NCI-H1417 treated with DMSO at 0.1 percent for 48 hours (cell line): ENCODE measurements at places on chromosomes 6 and 20.

DNA sequence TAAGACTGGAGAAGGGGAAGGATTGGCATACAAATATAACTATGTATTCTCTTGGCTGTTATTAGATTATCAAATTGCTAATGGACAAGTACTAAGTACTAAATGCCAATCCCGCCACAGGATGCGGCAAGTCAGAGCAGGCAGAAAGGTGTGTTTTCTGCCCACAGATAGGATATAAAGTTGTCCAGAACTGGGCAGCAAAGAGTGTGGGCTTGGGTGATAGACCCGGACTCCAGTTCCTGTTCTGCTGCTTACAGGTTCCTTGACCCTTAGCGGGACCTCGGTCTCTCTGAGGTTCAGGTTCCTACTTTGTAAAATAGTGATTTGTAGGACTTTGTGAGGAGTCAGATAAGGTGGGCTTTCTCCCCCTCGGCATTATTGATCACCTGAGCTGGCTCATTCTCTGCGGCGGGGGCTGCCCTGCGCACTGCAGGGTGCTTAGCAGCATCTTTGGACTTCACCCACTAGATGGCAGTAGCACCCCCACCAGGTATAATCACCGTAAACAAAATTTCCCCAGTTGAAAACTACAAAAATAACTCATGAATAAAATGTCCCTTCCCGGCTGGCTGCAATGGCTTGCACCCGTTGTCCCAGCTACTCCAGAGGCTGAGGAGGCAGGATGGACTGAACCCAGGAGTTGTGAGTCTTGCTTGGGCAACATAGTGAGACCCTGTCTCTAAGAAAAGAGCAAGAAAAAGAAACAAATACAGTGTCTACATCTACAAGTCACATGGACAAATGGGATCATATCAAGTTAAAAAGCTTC, 193.1 kb downstream of the DOK5 start:
- DNase-seq = no peak

DNA sequence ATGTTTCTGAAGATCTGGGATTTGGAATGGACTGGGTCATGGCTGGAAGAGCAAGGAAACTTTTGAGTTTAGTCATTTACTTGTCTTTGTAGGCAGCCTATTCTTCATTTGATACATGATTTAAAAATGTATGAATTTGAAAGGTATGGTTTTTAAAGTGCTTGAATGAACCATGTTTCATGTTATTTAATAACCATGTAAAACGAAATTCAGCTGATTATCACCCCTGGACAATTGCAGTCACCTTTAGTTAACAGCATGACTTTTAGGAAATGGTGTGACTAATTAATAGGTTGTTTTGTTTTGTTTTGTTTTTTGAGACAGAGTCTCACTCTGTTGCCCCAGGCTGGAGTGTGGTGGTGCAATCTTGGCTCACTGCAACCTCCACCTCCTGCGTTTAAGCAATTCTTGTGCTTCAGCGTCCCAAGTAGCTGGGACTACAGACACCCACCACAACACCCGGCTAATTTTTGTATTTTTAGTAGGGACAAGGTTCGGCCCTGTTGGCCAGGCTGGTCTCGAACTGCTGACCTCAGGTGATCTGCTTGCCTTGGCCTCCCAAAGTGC, 2.1 kb downstream of the STX11 start:
- no peak for DNase-seq

- DNase-seq = no peak
These were observed 151.8 kb downstream of the THEMIS start for GRCh38 chr6:127749095-127749494.

GRCh38 chr20:61424628-61425420, 172.8 kb downstream of the CDH4 start:
- no peak for DNase-seq

DNA sequence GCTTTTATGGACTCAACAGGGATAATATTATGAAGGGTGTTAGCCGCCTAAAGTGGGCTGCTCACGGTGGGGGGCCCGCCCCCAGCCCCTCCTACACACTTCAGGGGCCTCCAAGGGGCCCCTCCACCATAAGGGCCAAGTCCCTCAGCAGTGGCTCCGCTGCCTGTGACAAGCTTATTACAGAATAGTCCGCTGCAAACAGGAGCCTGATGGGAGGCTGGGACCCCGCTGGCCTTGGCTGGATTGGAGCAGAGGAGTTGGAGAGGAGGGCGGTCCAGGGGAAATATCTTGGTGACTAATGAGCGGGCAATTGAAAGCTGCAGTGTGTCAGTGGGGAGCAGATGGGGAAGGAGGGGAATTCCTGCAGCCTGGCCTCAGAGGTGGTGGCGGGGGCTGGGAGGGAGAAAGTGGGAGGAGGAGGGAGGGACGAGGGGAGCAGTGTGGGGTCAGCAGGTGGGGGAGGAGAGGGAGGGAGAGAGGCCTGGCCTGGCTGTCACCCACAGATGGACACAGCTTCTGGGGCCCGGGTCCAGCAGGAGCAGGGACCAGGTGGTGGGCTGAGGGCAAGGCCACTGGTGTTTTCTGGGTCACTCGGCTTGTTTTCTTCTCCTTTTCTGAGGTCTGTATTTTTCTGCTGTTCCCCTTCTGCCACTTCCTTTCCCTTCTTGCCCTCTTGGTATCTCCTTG, 57.6 kb upstream of the FOXP4 start:
- DNase-seq = no peak

DNA sequence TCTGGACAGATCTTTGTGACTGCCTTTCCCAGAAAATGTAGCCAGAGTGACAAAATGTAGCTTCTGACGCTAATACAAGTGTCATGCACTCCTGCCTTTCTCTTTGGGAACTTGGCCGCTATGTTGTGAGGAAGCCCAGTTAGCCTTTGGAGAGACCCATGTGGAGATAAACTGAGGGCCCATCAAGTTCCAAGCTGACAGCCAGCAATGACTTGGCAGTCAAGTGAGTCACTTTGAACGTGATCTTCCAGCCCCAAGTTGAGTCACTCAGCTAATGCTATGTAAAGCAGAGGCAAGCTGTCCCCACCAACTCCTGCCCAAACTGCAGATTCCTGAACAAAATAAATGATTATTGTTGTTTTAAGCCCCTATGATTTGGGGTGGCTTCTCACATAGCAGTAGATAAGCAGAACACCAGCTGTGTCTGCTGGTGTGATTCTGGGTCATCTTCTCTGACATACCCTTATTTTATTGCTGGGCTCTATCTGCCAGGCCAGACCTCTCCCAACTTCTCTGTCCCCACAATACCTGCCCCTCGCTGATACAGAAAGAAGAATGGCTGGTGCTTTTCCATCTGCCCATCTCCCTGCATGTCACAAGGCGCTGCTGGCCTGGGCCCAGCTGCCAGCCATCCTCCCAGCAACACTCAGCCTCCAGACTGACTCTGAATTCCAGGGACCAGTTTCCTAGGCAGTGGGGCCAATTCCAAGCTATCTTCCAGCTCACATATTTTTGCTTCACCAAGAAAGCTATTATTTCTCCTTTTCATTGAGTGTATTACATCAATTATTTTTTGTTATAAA, 274.8 kb downstream of the LRFN2 start:
- no peak for DNase-seq

DNA sequence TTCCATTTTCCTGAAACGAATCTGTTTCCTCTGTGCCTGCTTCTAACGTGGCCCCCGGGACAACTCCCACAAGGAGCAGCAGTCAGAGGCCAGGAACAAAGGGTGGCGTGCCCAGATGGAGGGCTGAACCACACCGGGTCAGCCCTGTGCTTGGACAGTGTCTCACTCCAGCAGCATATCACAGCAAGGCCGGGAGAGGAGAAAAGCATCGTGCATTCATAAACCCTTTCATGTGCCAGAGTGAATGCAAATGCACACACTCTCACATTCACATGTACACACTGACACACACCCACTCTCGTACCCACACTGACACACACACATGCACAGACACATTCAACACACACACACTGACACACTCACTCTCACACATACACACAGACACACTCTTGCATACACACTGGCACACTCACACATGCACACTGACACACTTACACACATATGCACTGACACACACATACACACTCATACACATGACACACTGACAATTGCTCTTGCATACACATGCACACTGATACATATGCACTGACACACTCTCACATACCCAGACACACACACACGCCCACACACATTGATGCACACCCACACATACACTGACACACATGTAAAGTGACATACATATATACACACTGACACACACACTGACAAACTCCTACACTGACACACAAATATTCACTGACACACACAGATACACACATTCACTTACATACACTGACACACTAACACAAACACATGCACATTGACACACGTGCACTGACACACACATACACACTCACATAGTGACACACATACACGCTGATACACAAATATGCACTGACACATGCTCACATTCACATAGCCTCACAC, 237.0 kb downstream of the LRFN2 start:
- no peak for DNase-seq

DNA sequence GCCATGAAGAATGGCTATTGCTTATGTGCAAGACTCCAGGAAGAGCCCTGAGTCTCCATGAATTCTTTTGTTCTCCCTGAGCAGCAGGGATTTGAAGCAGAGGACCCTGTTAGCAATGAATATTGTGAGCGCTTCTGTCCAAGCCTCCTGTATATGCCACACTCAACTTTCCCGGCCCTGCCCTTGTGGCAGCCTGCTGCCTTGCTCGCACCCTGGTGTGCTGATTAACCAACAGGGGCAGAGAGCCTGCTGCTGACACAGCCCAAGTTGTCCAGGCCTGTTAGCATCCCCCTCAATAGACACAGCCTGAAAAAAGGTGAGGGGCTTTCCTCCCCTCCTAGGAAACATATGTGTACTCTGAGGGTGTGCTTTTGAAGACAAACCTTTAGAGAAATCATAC, 131.4 kb downstream of the BMP2 start:
- DNase-seq = no peak

GRCh38 chr6:154347981-154348380, 8.6 kb downstream of the IPCEF1 start:
- DNase-seq = no peak

DNA sequence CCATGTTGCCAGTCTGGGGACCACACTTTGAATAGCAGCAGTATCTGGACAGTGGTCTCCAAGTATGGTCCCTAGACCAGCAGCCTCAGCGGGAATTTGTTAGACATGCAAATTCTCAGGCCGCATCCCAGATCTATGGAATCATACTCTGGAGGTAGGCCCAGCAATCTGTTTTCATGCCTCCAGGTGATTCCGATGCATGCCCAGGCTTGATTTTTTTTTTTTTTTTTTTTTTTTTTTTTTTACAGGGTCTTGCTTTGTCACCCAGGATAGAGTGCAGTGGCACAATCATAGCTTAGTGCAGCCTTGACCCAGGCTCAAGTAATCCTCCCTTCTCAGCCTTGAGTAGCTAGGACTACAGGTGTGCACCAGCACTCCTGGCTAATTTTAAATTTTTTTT, 682 bp upstream of the SLA2 start:
- no peak for DNase-seq

GRCh38 chr6:64050590-64050989, 415.0 kb downstream of the PHF3 start:
- DNase-seq = no peak

- DNase-seq = no peak
These were observed 32.1 kb downstream of the KIAA1755 start for GRCh38 chr20:38228436-38228835.

DNA sequence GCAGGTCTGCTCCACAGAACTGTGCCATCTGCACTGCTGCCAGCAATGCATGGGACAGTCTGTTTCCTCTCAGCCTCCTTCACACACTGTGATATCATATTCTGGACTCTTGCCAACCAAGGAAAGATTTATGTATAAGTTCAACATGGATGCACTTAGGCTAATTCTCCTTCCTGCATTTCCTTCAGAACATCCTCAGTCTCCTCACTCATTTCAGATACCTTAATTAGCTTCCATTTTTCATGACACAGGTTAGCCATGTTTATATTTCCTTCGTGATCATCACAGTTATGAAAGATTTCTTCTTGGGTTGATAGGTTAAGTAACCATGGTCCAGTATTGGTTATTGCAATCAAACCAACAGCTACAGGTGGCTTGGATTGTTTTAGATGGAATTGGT, 46.4 kb upstream of the DDR1 start:
- no peak for DNase-seq

- no peak for DNase-seq
These were observed 15.6 kb downstream of the SLC13A3 start for GRCh38 chr20:46635514-46636136.

DNA sequence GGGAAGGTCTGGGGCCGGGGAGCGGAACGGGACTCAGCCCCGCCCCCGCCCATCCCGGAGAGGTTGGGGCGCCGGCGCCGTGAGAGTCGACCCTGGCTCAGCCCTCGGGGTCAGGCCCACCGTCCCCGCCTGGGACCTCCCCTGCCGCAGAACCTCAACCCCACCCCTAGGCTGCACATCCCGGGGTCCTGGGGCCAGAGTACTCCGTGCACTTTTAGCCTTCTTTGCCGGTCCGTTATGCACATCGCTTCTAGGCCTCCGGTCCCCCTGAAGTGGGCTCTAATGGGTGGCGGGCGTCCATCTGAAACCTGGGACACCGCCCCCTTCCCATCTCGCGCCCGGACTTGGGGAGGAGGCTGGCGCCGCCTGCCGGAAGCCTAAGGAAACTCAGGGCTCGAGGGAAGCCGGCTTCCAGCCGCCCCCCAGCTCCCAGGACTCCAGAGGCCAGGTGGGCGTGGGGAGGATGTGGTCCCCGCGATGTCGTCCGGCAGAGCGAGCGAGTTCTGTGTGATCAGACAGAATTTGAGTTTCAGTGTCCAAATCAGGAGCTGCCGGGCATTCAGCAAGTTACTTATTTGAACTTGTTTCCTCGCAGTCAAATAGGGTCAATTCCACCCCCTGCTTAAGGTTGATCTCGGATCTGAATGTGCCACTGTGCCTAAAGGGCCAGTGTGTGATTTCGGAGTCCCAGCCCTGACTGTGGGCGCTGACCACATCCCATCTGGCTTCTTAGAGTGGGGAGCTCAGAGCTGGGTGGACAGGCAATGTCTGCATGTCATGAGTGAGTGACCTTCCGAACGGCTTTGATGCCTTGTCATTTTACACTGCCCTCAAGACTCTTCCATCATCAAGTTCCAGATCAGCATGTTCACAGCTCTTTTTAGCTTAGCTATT, 47.6 kb downstream of the CPXM1 start:
- no peak for DNase-seq

- no peak for DNase-seq
These were observed 395.9 kb downstream of the CDH26 start for GRCh38 chr20:60354024-60354580.

- DNase-seq = peak; percentile 80
These were observed 53.4 kb downstream of the TRAF3IP2 start for GRCh38 chr6:111552241-111552744.

- DNase-seq = no peak
These were observed 107.9 kb upstream of the SPACA1 start for GRCh38 chr6:87939776-87940175.

DNA sequence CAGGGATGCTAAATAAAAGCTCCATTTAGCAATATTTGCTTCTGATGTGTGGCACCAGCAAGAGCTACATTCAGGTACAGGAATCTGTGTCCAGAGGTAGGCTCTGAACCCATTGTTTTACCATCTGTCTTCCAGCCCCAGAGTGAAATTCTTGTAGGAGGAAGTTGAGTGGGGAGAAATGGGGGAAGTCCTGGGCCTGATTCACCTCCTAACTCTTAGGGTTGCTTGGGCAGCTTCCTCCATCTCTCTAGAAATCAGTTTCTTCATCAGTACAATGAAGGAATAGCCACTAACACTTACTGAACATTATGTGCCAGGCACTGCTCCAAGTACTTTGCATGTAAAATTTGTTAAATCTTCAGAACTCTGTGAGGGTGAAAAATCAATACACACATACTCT, 35.1 kb upstream of the TSPYL1 start:
- no peak for DNase-seq

- no peak for DNase-seq
These were observed 379.5 kb upstream of the POU3F2 start for GRCh38 chr6:98454809-98455322.
